ENCODE measurements at places on chromosomes 13 and 19.

DNA sequence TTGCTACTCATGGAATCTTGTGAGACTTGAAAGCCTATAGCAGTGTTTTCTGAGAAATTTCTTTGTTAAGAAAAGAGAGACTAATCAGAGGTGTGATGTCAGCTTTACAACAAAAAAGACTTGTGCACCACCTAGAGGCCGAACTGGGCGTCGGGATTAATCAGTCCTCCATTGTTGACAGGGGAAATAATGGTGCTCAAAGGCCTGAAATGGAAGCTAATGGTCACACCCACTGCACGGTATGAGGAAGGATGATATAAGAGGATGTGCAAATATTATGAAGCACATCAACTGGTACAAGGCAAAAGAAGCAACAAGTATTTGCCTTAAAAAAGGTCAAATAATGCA is 480.2 kb upstream of the MIR17HG start:
- no peak overlapping the region for H3K27ac ChIP-seq
- H3K27me3 ChIP-seq, result no peaks in the 10 kb centered on the region
- H3K4me1 ChIP-seq, result no peaks in the 10 kb centered on the region
- no peak overlapping the region for H3K4me3 ChIP-seq

- no peak overlapping the region for H3K4me3 ChIP-seq
- H3K36me3 ChIP-seq, result no peaks in the 10 kb centered on the region
- no peak for DNase-seq
- H3K4me1 ChIP-seq, result no peaks in the 10 kb centered on the region
- no peaks in the 10 kb centered on the region for H3K27me3 ChIP-seq
Observed at GRCh38 chr13:82772816-82773215, 1109.5 kb downstream of the SLITRK1 start.

DNA sequence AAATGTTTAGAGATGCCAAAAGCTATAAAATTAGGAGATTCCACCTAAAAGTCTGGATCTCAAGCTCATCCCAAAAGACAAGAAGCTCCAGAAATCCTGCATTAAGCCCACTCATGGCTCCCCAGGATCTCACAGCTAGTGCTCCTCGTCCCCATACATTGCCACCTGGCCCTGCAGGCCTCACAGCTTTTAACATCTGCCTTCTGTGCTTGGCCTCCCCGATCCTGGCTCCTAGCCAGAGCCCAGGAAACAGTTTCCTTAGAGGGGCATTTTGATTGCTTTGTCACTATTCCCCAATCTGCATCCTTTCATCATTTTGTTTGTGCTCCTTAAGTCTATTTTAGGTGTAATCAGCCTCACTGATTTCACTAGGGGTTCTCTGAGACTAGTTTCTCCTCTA is 14.5 kb upstream of the DCT start:
- no peak for DNase-seq
- no peaks in the 10 kb centered on the region for H3K27me3 ChIP-seq
- no peak overlapping the region for H3K4me3 ChIP-seq
- H3K36me3 ChIP-seq, result no peaks in the 10 kb centered on the region

- no peak for DNase-seq
- H3K27ac ChIP-seq, result no peak overlapping the region
- H3K27me3 ChIP-seq, result peaks cover 1% of the 10 kb centered on the region
- H3K4me1 ChIP-seq, result no peaks in the 10 kb centered on the region
- no peaks in the 10 kb centered on the region for H3K36me3 ChIP-seq
- H3K4me3 ChIP-seq, result no peak overlapping the region
Observed at GRCh38 chr13:93388701-93389100, 162.1 kb downstream of the GPC6 start.

- peaks cover 2% of the 10 kb centered on the region for H3K27me3 ChIP-seq
- DNase-seq, result peak; percentile 74
- no peak overlapping the region for H3K27ac ChIP-seq
- H3K4me1 ChIP-seq, result peaks cover 31% of the 10 kb centered on the region
- H3K36me3 ChIP-seq, result peaks cover 5% of the 10 kb centered on the region
Observed at GRCh38 chr19:11530432-11530831, 1.5 kb upstream of the ECSIT start.

GRCh38 chr13:77817521-77817920 is 101.1 kb downstream of the EDNRB start:
- DNase-seq, result no peak
- H3K4me1 ChIP-seq, result peaks cover 5% of the 10 kb centered on the region
- no peaks in the 10 kb centered on the region for H3K36me3 ChIP-seq
- peaks cover 4% of the 10 kb centered on the region for H3K27me3 ChIP-seq
- H3K4me3 ChIP-seq, result no peak overlapping the region

DNA sequence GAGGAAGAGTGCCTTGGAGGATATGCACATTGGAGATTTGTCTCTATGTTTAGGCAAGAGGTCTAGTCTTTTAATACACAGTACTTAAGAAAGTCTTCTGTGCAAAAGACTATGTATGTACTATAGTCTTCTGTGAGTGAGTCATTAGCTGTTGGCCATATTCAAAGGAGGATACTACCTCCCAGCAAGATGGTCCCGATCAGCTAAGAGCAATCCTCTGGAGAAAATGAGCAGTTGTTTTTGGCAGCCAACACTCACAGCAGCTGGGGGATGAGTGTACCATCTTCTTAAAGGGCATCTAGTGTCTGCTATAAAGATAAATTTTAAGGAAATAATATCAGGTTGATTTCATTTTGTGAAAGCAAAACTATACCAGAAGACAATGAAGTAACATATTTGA is 487.8 kb downstream of the KCTD12 start:
- no peak overlapping the region for H3K4me3 ChIP-seq
- H3K27me3 ChIP-seq, result no peaks in the 10 kb centered on the region
- no peaks in the 10 kb centered on the region for H3K36me3 ChIP-seq
- DNase-seq, result no peak

- DNase-seq, result no peak
- H3K4me3 ChIP-seq, result no peak overlapping the region
- peaks cover 12% of the 10 kb centered on the region for H3K36me3 ChIP-seq
- peaks cover 28% of the 10 kb centered on the region for H3K4me1 ChIP-seq
- no peak overlapping the region for H3K27ac ChIP-seq
Observed at GRCh38 chr13:97385854-97386253, 48.1 kb upstream of the RAP2A start.

DNA sequence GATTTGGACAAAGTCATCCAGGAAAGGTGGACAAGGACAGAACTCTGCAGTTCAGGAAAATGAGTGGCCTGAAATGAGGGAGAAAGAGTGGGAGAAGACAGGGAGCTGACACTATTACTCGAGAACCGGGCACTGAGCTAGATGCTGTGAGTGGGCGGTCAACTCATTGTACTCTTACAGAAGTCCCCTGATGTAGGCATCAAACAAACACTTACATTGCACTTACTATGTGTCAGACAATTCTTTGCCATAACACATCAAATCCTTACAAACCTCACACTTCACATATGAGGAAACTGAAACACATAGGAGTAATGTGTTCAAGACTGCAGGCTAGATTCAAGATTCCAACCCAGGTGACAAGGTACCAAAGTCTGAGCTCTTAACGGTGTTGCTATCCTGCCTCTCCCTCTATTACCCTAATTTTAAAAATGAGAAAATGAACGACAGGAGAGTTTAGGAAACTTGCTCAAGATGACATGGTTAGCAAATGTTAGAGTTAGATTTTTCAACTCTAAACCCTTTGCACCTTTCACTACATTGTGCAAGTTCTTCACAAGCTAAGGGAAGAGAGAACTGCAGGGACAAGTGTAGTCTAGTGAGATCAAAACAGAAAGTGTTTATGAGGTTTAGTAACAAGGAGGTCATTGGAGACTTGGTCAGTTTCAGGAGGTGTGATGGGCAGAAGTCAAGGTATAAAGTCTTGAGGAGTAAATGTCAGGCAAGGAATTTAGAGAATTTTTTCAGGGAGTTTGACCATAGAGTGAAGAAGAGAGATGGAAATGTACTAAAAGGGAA is 4.9 kb upstream of the MEDAG start:
- peaks cover 10% of the 10 kb centered on the region for H3K4me1 ChIP-seq
- peak; percentile 6 for DNase-seq
- H3K36me3 ChIP-seq, result no peaks in the 10 kb centered on the region
- H3K4me3 ChIP-seq, result no peak overlapping the region
